RPMI7951 (cell line): ENCODE measurements at places on chromosomes 16 and 17.

- no peak for DNase-seq
Measured at GRCh38 chr17:42725143-42725542, 19.7 kb downstream of the EZH1 start.

GRCh38 chr16:56327071-56327928, 98.0 kb downstream of the AMFR start:
- DNase-seq = no peak

DNA sequence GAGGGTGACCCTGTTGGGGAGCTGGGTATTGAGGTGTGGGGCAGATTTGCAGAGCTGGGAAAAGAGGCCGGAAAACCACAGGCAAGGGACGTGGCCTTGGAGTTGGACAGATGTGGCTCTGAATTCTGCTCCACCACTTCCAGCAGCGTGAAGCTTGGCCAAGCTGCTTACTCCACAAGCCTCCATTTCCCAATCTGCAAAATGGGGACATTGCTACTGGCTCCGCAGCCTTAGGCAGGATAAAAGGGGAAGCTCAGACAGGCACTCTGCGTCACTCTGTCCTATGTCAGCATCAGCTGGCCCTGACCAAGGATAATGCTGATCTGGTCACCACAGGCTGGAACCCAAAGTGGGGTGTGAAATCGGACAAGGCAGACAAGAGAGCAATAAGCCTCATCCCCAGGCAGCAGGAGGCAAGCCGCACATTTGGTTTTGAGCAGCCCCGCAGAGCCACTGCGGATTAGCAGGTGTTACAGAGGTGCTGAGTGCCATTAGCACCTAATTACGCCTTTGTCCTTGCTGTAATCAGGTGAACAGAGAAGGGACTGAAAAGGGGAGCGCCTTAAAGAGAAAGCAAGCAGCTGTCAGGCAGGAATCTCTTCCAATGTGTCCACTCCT, 54.8 kb downstream of the SDK2 start:
- no peak for DNase-seq

DNA sequence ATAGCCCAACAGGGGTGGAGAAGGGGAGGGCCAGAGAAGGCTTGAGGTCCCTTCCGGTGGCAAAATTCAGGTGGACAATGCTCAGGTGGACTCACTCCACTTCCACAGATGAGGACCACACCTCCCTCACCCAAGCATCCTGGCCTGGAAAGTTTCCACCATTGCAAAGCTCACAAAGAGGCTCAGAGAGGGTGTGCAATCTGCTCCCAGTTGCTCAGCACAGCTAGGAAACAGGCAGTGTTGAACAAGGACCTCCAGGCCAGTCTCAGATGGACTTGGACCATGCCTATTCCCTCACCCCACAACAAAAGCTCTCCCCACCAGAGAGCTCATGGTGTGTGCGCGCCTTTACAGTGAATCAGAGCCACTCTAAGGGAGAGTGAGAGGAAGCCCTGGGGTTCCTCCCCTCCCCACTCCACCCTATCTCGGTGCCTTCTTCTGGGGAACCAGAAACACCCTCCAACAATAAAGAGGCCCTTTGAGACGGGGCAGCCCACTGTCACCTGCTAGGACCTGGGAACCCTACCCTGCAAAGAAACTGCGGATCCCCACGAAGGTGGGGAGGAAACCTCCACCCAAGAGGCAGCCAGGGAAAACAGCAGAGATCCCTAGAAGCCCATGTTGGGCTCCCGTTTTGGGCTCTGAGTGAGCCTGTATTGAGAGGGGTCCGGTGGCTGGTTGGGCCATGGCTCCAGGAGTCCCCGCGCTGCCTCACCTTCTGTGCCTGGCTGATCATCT, 1.6 kb downstream of the FAM83G start:
- DNase-seq = no peak

GRCh38 chr16:88538366-88539060, 31.7 kb upstream of the ZC3H18 start:
- DNase-seq = no peak

- peak; percentile 13 for DNase-seq
Measured at GRCh38 chr16:75317101-75317522, 65.7 kb upstream of the BCAR1 start.

DNA sequence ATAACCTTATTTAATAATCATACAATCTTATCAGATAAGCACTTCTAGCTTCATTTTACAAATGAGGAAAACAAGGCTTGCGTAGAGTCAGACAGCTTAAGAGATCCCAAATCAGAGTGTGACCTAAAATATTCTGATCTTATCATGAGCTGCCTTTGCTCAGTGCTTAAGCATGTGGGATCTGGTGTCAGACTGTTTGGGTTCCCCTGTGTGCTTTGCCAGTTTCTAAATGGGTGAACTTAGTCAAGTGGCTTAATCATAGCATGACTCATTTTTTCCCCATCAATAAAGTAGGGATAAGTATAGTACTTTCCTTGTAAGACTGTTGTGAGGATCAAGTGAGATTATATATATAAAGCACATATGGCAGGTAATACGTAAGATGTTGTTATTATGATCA, 612.6 kb upstream of the C16orf82 start:
- DNase-seq = peak; percentile 3

DNA sequence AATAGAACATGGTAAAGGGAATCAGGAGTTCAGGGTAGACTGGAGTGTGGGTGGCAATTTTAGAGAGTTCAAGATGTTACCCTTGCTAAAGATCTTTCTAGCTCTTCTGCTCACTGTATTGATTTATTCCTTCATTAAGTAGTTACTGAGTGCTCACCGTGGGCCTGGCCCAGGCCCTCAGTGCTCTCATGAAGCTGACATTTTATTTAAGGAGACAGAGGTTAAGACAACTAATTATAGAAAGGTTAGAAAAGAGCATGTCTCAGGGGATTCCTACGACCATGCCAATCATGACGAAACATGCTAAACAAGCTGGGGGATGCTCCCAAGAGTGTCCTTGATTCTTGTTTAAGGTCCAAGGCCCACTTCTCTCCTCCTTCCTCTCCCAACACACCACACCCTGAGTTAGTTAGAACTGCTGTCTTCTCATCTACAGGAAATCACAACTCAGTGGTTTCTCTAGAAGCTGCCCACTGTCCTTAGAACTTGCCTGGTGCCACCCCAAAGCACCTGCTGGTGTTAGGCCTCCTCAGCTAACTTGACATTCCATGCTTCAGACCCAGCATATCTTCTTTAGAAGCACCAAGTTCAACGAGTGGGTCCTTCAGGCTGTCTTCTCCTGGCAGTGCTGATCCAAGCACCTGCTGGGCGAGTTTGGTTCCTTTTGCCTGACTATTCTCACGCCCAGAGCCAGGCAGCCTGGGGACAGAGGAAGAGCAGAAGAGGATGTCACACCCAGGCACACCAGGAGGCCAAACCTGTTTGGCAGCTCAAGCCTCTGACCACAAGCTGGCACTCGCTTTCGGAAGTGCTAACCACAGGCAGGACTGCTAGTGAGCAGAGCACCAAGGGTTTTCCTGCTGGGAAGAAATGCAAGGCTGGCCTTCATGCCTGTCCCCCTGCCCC, 79.0 kb downstream of the GAS7 start:
- DNase-seq = peak; percentile 82

GRCh38 chr16:10938321-10938720, 3.9 kb downstream of the DEXI start:
- no peak for DNase-seq

DNA sequence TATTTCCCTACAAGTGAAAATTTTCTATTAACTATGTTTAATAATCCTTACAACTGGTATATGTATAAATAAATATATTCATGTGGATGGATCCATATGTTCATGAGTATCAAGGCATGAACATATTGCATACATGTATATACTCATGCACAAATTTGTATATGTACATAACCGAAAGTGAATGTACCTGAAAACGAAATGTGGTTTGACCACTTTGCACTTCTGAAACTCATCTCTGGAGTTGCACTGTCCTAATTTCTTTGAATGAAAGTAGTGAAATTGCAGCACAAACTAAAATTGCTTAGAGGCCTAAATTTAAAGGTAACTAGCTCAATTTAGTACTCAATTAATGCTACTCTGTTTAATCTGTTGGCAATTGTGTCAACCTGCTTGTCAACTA, 27.4 kb upstream of the GNAO1 start:
- DNase-seq = no peak

DNA sequence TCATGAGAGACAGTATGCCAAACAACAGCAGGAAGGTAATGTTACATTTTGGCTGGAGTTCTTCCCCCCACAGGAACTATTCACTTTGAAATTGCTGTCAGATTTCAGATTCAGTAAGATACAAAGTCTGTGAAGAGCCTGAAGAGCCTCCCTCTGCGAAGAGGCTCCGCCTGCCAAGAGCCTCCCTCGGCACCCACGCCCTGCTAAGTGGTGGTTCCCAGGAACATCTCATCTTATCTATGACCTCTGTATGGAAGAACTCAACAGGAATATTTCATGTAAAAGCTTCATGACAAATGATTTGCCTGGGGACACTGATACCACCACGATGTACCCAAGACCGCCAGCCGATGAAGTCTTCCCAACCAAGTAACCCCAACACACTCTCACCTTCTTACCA, 3.2 kb downstream of the ZC3H7A start:
- no peak for DNase-seq

DNA sequence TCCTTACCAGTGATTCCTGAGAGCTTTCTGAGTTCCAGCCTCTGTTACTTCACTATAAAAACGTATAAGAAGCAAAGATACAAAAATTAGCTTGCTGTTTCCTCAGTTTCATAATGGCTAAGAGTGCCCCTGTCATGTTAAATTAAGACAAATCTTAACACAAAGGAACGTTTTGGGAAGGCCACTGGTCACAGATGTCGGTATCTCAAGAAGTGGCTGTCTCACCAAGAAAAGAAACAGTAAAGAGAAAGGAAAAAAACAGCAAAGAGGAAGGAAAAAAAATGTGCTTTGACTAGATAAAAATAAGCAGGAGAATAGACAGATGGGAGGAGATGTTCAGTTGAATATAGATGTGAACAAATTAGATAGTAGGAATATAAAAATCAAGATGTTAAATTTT, 94.8 kb upstream of the AKTIP start:
- no peak for DNase-seq

DNA sequence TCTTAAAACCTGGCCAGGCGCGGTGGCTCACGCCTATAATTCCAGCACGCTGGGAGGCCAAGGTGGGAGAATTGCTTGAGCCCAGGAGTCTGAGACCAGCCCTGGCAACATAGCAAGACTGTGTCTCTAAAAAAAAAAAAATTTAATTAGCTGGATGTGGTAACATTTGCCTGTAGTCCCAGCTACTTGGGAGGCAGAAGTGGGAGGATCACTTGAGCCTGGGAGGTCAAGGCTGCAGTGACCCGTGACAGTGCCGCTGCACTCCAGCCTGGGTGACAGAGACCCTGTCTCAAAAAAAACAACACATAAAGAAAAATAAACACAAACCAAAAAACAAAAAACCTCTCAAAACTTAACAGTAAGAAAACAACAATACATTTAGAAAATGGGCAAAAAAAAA, 106.3 kb downstream of the SMG6 start:
- no peak for DNase-seq

GRCh38 chr16:9739301-9739700, 442.9 kb downstream of the GRIN2A start:
- DNase-seq = no peak

- DNase-seq = no peak
Measured at GRCh38 chr16:31331807-31332301, 23.1 kb upstream of the ITGAX start.

- no peak for DNase-seq
Measured at GRCh38 chr16:1430759-1431496, at the start of gene PERCC1. PERCC1 (plus strand) TSS chr16:1431078; CDS start chr16:1432594, 1,516 bp downstream.

DNA sequence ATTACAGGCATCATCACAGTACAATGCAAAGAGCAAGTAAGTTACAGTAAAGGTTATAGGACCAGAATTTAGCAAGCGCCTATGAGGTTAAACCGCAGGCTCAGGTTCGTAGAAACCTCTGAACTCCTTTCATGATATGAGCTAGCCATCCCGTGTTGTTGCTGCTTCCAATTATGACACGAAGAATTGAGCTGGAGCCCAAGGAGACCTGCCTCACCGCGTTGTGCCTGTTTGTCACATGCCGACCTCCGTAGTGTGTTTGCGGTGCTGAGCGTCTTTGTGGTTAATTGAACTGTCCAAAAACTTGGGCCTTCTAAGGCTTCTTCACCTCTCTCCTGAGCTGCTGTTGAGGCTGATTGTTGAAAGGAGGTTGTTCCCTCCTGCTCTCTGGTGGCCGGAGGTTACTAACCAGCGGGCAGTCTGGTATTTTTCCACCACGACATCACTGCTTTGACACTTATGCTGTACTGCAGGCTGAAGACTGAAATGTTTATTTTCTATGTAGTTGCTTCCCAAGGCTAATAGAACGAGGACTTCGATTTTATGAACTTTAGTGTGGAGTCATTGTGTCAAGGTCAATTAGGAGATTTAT, 67.5 kb downstream of the SEC14L1 start:
- DNase-seq = peak; percentile 56

- no peak for DNase-seq
Measured at GRCh38 chr17:43584666-43585102, 38.5 kb upstream of the ETV4 start.

- peak; percentile 90 for DNase-seq
Measured at GRCh38 chr17:47323382-47324223, at the start of gene EFCAB13. EFCAB13 (plus strand) TSS chr17:47323955; CDS start chr17:47328354, 4,399 bp downstream.

GRCh38 chr17:56773124-56773523, 60.6 kb downstream of the C17orf67 start:
- no peak for DNase-seq

- DNase-seq = no peak
Measured at GRCh38 chr17:68676856-68677255, 75.7 kb upstream of the FAM20A start.

- no peak for DNase-seq
Measured at GRCh38 chr17:79075861-79076406, 1.3 kb downstream of the ENGASE start.

- DNase-seq = no peak
Measured at GRCh38 chr17:73630965-73631595, 13.2 kb downstream of the SDK2 start.

- DNase-seq = peak; percentile 89
Measured at GRCh38 chr16:11315510-11315909, 29.7 kb upstream of the RMI2 start.

DNA sequence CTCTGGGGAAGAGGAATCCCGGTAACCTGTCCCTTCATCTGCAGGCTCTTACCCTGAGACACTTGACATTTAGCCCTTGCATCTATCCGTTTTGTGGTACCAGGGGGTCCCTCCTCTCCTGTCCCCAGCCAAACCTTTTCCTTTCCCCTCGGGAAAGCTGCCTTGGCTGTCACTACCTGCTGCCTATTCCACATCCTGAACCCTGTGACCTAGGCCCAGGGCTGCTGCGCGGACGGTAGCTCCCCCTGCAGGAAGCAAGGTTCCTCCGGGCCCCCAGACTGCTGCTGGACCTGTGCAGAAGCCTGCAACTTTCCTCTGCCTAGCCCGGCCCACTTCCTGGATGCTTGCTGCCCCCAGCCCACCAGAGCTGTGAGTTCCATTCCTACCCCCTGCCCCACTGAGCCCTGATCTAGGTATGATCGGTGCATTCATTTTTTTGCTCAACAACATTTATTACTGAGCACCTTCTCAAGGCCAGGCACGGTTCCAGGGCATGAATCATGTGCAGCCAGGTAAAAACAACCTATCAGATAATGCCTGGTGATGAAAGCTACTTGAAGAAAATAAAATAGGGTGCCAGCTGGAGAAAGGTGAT, 10.5 kb upstream of the ALDOA start:
- no peak for DNase-seq

- DNase-seq = no peak
Measured at GRCh38 chr17:37088459-37088858, 139.7 kb downstream of the AATF start.

- peak; percentile 58 for DNase-seq
Measured at GRCh38 chr17:7021993-7022778, 664 bp upstream of the BCL6B start.

- peak; percentile 45 for DNase-seq
Measured at GRCh38 chr17:38578229-38579082, 27.3 kb downstream of the SRCIN1 start.

GRCh38 chr16:46788891-46789474, 40.8 kb upstream of the MYLK3 start:
- DNase-seq = no peak
